ENCODE measurements at places on chromosomes 7 and 10.

DNA sequence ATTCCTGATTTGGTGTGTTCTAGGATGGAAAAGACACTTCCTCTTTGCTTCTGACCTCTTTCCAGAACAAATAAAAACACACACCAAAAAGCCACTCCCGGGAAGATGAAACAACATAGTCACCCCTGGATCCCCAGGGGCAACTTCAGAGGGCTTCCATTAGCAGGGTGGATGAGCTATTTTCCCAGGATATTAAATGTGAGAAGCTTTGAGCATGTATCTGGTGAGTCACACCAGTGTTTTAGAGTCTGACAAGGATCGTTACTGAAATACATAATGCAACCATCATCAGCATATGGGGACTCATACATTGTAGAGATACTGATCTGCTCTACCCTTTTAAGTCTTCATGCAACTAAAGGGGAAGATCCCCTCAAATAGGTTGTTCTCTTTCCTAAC, 115.5 kb upstream of the ZNF438 start:
- DNase-seq, result no peak

DNA sequence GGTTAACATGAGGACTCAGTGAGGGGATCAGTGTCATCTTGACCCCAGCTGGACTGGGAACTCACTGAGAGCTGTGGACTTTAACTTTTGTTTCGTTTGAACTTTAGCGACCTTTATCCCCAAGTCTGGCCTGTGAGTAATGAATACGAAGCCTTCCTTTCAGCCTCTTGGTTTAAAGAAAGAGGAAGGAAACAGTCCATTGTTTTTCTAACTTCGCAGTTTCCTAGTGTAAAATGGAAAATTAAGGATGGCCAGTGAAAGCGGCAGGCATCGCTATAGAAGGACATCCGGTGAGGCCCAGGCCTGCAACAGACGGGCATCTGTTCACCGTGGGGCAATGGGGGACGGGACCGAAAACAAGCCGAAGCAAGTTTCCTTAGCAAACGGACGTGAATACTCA, 44.1 kb upstream of the ADO start:
- no peak for DNase-seq

DNA sequence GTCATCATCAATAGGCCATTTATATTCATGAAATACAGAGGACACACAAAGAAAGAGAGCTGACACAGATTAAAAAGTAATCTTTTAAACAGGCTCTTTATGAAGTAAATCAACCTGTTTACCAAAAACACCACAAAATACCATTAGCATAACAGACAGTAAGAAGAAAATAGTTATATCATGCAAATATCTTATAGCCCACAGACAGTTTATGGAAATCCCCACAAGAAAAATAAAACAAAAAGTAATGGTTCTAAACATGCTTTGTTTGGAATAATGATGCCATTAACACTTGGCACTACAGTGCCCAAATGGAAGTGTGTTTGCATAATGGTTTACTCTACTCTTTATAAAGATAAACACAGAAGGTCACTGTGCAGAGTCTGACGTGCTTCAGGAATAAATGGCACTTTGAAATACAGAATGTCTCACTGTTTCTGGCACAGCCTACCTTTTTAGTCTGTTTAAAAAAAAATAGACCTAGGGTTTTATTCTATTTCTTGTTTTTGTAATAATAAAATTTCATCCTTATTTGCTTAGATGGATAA, 30.1 kb downstream of the SEMA3D start:
- DNase-seq, result no peak

DNA sequence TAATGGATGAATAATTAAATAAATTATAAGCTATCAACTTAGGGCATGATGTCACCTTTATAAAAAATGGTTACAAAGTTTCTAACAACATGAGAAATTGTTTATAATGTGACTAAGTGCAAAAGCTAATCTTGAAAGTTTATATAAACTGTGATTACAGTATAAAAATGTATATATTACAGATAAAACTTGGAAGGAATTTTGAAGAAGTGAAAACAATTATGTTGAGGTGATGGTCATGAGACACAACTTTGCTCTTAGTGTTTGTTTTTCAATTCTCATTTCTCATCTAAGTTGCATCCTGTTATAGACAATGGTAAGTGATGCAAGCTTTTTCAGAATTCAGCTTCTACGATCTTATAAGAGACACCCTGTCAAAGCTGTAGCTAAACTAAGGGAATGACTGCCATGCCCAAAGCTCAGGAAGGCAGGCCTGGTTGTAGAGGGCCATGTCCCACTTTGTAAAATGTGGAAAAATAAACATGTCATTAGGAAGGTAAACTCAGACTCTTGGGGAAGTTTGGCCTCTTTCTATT, 23.9 kb downstream of the MACC1 start:
- no peak for DNase-seq

- DNase-seq, result no peak
These were observed 13.6 kb downstream of the POR start for GRCh38 chr7:75928568-75928914.

GRCh38 chr7:22732556-22733126, 5.6 kb downstream of the IL6 start:
- DNase-seq, result no peak

GRCh38 chr7:27329909-27330308, 87.3 kb downstream of the EVX1 start:
- DNase-seq, result no peak

GRCh38 chr10:13765641-13766341, 179.0 kb downstream of the PRPF18 start:
- no peak for DNase-seq

DNA sequence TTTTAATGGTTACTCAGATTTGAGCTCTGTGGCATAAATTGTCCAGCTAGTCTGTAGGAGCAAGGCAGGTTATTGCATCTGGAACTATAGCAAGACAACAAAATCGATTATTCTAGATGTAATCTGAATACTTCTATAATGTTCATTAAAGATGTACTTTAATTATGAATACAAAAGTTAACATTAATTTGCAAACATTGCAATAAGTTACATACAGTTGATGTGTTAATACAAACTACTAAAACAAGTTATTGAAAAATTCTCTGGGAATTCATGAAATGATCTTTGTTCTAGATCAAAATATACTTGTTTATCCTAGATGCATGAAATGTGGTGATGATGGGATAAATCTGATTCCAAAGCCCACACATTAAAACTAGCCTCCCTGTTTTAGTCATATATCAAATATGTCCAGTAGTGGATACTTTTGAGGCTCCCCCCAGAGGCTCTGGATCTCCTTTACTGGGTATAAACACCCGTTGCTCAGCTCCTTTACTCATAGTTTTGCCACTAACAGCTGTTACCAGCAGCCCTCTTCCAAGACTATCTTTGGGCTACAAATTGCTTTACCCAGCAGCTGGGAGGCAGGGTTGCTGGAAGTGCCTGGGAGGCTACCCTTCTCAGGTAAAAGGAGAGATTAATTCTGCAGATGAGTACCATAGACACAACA, 78.1 kb downstream of the ARL4A start:
- DNase-seq, result no peak

- DNase-seq, result no peak
These were observed 509.9 kb downstream of the LRMDA start for GRCh38 chr10:75941223-75941801.

- DNase-seq, result no peak
These were observed 173.9 kb downstream of the GRID1 start for GRCh38 chr10:86192691-86193090.

GRCh38 chr10:132538790-132539421, 1.3 kb downstream of the INPP5A start:
- DNase-seq, result no peak

- DNase-seq, result no peak
These were observed 26.4 kb upstream of the HERPUD2 start for GRCh38 chr7:35721288-35721687.

GRCh38 chr7:6395898-6396595, 51.7 kb downstream of the DAGLB start:
- no peak for DNase-seq

GRCh38 chr10:74056050-74056818, 58.3 kb downstream of the VCL start:
- DNase-seq, result no peak

- DNase-seq, result no peak
These were observed 61.6 kb downstream of the KCNMA1 start for GRCh38 chr10:77576007-77576367.

GRCh38 chr7:87797798-87798403, 78.3 kb downstream of the SLC25A40 start:
- no peak for DNase-seq

DNA sequence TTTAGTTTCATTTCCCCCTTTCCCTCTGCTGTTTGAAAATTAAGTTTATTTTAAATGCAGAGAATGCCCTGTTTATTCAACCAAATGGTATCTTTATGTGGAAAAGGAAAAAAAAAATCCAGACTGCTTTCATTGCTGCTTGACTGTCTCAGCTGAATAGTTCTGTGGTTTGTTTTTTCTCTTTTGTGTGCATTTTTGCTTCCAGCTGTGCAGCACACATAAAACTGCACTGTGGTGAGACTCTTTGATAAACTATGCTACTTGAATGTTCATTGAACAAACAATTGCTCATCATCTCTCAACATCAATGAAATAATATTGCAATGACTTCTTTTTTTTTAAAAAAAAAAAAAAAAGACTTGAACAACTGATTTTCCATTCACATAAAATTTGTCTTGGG, 78.6 kb upstream of the GLI3 start:
- DNase-seq, result no peak

DNA sequence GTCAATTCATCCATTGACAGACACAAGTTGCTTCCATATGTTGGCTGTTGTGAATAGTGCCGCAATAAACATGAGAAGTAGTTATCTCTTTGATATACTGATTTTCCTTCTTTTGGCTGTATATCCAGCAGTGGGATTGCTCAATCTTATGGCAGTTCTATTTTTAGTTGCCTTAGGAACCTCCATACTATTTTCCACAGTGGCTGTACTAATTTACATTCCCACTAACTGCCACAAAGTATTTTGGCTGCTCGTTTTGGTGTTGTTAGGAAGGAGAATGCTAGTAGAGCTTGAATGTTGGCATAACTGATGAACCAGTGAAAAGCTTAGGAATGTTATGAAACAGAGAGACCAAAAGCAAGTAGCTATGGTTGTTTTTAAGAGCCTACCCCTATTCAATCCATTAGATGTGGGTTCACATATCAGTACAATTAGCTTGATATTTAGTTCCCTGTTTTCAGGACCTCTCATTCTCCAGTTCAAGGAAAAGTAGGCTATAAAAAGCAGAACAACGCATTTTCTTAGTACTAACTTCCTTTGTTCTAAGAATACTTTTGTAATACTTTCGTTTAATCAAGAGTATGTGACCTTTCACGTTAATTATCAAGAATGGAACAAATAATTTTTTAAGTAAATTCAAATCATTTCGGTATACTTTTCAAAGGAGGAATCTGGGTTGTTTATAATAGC, 100.3 kb downstream of the FAS start:
- DNase-seq, result no peak

DNA sequence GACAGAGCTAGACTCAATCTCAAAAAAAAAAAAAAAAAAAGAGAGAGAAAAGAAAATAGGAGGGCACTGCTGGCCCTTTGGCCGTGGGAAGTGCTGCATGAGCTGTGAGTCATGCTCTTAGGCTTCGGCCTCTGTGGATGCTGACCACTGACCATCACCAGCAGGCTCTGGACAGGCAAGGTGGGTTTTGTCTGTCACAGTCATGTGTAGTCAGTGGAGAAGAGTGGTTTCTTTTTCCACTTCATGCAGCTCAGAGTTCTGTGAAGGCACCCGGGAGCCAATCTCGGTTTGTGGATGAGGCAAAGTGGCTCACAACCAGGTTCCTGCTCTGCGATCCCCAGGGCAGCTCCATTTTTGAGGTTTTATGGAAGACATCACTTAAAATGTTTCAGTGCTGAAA, 58.1 kb downstream of the PRTFDC1 start:
- DNase-seq, result no peak

DNA sequence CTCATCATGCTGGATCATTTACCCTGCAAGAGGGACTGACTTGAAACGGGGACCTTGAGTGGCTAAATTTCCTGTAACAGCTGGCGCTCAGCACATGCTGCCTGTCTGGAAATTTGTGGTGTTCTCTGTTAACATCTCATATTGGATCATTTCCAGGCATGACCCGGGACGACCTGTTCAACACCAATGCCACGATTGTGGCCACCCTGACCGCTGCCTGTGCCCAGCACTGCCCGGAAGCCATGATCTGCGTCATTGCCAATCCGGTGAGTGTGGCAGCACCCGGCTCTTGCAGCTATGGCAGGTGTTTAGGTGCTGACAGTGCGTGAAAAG, 9.9 kb downstream of the MDH2 start:
- no peak for DNase-seq

GRCh38 chr7:118478236-118478635, 253.7 kb downstream of the ANKRD7 start:
- DNase-seq, result no peak

- DNase-seq, result no peak
These were observed 1.1 kb upstream of the KLF14 start for GRCh38 chr7:130734815-130735716.

GRCh38 chr7:123916240-123916724, 8.8 kb upstream of the SPAM1 start:
- DNase-seq, result no peak

DNA sequence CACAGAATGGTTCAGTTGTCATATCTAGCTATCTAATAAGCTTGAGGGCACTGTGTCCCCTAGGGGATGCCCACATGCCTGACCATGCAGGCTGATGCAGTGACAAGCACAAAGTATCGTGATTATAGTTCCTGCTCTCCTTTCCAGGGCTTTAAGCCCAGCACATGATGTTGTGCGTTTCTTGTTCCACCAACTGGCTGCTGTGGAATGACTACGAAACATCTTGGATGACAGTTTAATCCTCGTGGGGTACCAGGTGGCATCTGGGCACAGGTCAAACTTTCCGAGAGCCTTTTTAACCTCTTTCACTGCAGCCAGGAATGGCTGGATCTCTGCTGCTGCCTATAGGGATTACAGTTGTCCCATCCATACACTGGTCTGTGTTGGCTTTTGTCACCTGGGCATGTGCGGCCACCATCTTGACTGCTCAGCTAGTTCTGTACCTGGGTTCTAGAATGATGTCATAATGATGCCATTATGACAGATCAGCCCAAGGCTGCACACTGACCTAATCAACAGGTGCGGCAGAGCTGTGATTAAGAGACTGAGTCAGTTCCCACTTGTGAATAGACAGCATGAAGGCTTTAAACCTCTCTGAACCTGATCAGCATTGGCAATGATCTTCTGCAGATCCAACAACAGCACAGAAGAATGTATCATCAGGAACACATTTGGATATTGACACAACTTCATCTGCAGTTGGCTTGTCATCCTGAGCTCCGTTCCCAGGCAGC, 144.1 kb downstream of the DLG5 start:
- no peak for DNase-seq

DNA sequence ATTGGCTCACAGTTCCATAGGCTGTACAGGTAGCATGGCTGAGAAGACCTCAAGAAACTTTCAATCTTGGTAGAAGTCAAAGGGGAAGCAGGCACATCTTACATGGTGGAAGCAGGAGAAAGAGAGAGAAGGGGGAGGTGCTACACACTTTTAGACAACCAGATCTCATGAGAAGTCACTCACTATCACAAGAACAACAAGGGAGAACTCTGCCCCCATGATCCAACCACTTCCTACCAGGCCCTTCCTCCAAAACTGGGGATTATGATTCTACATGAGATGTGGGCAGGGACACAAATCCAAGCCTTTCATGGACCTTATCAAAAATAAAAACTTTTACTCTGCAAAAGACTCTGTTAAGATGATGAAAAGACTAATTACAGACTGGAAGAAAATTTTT, 183.2 kb upstream of the TRIM24 start:
- no peak for DNase-seq
